CD4-positive, alpha-beta T cell treated with Interleukin-15 for 1 hour (primary cell): ENCODE measurements at places on chromosomes 3 and 15.

- DNase-seq, result no peak
Measured at GRCh38 chr15:47787875-47788274, 70.6 kb downstream of the SEMA6D start.

DNA sequence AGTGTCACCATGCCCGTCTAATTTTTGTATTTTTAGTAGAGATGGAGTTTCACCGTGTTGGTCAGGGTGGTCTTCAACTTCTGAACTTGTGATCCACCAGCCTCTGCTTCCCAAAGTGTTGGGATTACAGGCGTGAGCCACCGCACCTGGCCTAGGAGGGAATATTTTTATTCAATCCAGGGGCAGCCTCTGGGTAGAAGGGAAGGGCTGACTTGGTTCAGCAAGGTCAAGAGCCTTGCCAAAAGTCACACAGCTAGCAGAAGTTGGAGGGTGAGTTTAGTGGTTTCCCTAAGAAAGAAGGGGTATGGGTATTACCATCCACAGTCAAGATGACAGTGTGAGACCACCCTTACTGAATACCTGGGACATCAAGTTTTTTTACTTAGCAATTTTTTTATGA, 4.9 kb upstream of the AEN start:
- DNase-seq, result no peak

DNA sequence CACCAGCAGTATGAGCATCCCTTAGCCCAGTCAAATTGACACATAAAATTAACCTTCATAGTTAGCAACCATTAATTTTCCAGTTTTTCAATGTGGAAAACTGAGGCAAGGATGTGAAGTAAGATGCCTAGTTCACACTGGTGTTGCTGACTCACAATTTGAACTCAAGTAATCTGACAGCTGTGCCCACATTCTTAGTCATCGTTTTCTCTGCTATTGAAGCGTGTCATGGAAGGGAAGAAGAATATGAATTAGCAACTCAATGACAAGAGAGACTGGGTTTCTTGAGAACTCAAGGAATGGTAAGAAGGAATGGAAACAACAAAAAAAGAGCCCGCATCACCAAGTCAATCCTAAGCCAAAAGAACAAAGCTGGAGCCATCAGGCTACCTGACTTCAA, 261.4 kb downstream of the EPHA3 start:
- no peak for DNase-seq

- DNase-seq, result no peak
Measured at GRCh38 chr15:45573961-45574629, 13.1 kb upstream of the BLOC1S6 start.

DNA sequence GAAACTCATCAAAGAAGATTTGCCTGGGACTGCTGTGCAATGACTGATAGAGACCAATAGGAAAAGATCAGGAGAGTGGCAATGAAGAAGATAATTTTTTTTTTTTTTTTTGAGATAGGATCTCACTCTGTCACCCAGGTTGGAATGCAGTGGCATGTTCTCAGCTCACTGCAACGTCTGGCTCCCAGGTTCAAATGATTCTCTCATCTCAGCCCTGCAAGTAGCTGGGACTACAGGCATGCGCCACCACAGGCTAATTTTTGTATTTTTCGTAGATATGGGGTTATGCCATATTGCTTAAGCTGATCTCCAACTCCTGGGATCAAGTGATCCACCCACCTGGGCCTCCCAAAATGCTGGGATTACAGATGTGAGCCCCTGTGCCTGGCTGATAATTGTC, 116.9 kb upstream of the CCNL1 start:
- no peak for DNase-seq

GRCh38 chr3:6435951-6436350, 425.0 kb upstream of the GRM7 start:
- DNase-seq, result no peak

GRCh38 chr15:45371546-45371945, 6.8 kb downstream of the GATM start:
- no peak for DNase-seq

DNA sequence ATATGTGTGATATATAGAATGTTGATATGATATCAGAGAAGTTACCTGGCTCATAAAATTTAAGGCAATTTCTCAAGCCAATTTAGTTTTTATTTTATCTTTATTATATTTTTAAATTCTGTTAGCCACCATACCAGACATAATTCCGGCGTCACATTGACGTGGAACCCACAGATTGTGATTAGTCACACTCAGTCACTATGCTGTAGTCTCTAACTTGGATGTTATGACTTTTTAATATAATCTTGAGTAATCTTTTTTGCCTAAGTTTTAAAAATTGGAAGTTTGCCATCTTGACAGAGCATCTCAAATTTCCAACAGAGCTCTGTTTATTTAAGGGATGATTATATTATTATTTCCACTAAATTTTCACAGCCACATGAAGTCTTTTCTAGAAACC, 9.7 kb upstream of the DCLK3 start:
- DNase-seq, result no peak

GRCh38 chr15:90184119-90184785, 16.9 kb upstream of the SEMA4B start:
- peak; percentile 35 for DNase-seq

DNA sequence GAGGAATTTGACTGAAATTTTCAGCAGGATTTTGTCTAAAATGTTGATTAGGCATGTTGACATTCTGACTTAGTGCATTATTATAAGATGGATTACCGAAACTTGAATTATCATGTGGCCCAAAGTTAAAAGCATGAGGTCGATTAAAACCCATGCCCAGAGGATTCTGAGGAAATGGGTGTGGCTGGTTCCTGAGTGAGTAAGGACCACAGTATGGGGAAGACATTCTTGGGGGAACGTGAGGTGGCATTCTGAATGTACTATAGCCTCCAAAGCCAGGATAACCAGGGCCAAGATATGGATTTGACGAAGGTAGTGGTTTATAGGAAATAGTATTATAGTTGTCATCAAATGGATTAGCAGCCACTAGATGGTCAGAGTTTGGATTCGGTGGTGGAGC, 38.7 kb upstream of the DNAAF4 start:
- DNase-seq, result no peak

DNA sequence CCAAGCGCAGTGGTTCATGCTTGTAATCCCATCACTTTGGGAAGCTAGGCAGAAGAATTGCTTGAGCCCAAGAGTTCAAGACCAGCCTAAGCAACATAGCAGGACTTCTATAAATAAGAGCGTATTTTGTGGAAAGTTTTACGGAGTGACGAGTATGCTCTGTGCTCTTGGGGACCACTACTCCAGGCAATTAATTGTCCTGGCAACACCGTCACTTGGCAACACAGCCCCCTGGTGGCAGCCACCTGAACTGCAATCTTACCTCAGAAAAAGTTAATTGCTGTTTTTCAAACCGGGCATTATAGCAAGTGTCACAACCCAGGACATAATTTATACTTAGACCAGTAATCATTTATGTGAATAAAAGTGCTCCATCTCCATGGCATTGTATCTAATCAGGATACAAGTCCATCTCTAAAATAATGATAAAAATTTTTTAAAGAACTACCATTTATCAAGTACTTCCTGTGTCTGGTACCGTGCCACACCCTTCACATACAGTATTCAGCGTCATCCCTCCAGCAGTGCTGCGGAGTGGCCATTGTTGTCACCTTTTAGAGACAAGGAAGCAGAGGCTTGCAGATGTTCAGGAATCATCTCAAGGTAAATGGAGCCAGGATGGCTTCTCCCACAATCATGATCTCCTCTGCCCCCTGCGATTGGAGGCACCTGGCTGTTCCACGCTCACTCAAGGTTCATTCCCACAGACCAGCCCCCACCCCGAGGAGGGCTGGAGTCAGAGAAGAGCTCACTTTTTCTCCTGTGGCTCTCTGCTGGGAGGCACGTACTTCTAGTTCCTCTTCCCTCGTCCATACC, 34.5 kb downstream of the PLA2G4D start:
- peak; percentile 43 for DNase-seq

DNA sequence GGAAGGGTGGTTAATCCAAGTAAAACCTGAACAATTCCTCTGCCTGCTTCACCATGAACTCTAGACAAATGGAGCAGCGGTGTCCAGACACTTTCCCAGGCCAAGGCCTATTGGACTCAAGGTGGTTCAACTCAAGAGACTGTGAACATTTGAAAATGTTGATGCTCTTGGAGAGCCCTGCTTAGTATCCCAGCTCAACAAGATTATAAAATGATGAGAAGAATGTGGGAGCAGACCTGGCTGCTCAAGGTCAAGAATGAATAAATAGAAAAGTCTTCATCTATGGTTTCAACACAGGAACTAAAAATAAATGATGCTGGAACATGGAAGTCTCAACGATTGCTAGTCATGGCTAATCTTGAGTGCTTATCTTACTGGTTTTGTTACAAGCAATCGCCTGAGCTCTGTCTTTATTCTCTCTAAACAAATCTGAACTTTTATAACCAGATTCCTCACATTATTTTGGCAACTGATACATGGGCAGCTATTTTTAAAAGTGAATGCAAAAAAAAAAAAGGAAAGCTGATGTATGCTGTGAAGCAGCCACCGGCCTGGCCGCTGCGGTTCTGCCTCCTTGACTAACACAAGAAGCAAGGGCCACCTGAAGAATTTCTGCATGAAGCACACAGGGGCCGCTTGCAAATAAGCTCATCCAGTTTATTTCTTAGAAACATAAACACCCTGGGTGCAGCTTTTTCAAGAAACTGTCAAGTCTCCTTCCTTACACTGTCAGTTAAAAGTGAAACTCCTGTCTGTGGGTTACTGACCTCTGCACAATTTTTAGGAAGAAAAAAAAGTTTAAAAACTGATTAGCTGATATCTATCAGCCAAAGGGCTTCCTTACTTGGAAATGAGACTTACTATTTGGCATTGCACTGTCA, 120.1 kb upstream of the ARHGEF3 start:
- peak; percentile 33 for DNase-seq

GRCh38 chr3:190617185-190617584, 103.3 kb downstream of the IL1RAP start:
- peak; percentile 82 for DNase-seq

DNA sequence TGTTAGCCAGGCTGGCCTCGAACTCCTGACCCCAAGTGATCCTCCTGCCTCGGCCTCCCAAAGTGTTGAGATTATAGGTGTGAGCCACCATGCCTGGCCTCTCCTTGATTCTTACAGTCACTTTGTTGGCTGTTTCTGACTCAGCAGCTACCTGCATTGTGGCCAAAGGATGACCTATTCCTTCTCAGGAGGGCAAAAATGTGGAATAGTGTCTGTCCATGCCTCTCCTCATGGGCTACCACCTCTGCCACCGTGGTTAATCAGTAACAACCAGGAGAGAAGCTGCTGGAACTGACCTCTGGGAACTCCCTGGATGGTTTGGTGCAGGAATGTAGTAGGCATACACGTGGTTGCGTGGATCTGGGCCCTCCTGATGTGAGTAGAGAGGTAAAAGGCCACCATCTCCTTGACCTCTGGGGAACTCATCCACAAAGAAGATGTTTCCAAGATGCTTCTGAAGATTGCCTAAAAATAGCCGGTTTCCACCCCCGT, 63.3 kb downstream of the FLNB start:
- DNase-seq, result no peak

GRCh38 chr3:157438194-157438730, 1.6 kb downstream of the PTX3 start:
- no peak for DNase-seq

GRCh38 chr3:16490062-16490619, 23.4 kb downstream of the RFTN1 start:
- no peak for DNase-seq

- no peak for DNase-seq
Measured at GRCh38 chr3:22315925-22316324, 564.9 kb upstream of the ZNF385D start.

DNA sequence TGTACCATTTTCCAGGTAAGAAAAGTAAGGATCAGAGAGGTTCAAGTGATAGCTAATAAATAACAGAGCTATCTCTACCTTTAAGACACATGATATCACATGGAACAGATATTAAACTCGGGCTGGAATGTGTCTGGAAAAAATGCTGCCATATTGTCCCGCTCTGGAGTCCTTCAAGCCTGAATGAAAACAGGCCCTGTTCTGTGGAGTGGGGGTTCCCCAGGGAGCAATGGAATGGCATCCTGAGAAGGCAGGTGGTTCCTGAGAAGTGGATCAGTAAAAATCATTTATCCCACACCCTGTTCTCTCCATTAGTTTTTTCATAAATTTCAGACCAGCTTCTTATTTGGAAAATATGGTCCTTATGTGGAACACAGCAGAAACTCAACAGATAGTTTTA, 57.3 kb upstream of the PRTG start:
- DNase-seq, result no peak

GRCh38 chr3:128503164-128503651, 10.2 kb upstream of the GATA2 start:
- no peak for DNase-seq

DNA sequence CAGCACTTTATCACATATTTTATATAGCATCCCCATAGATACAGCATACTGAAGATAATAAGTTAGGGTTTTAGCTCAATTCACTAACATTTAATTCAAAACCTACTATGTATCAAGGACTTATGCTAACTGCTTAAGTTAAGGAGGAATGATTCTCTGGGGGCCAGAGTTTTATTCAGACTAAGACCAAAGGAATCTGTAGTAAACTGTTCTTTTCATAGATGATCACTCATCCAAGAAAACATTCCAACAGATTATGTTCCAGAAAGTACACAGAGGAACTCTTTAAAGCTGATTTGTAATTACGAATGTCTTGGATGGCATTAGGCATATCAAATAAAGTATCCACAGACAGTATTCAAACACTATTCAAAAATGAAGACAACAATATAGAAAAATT, 226.4 kb downstream of the SCAPER start:
- no peak for DNase-seq

- no peak for DNase-seq
Measured at GRCh38 chr3:194123726-194124125, 12.2 kb upstream of the HES1 start.

DNA sequence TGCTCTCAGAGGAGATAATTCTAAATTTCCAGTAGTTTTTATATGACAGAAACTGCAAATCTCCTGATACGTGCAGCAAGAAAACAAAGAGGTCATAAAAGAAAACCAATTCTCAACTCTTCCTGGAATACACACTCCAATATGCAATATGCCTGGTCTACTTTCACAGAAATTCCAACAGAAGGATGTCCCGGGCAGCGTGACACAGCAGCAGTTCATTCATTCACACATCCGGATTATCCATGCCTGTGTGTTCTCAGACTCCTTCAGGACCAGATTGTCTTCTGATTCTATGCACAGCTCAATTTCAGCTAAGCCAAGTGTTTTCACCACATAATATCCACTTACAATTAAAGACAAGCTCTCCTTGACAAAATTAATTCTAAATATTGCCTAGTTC, 64.3 kb downstream of the FBN1 start:
- no peak for DNase-seq

DNA sequence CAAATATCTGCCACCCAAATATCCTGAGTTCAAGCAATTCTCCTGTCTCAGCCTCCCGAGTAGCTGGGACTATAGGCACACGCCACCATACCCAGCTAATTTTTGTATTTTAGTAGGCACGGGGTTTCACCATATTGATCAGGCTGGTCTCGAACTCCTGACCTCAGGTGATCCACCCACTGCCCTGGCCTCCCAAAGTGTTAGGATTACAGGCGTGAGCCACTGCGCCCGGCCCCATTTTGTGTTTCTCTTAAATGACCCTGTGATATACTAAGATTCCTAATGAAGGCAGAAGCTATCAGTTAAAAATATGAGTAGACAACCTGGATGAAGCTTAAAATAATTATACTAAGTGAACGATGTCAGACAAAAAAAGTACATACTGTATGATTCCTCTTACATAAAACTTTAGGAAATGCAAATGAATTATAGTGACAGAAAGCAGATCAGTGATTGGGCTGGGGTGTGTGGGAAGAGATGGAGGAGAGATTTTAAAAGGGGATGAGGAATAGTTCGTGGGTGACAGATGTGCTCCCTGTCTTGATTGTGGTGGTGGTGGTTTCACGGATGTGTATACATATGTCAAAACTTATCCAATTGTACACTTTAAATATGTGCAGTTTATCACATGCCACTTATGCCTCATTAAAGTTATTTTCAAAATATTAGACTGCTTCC, 3.8 kb upstream of the KLHL40 start:
- no peak for DNase-seq
